ENCODE measurements at places on chromosomes 5 and 9.

DNA sequence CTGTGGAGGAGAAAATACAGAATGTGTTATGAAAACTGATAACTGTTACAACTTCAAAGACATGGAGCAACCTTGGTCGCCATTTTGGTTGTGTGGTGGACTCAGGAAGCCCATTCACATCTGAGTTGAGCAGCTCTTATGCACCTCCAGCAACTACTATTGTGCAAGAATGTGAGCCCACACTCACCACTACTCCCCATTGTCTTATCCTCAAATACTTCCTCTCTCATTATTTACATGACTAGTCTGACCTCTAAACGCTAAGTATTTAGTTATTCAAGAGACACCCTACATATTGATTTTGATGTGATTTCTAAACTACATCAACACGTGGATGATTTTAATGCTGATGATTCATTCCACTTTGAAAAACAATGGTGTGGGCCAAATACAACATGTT, 516.6 kb upstream of the CLINT1 start:
- no peak for DNase-seq

- no peak for DNase-seq
Observed at GRCh38 chr5:172791286-172791685, 20.3 kb upstream of the DUSP1 start.

DNA sequence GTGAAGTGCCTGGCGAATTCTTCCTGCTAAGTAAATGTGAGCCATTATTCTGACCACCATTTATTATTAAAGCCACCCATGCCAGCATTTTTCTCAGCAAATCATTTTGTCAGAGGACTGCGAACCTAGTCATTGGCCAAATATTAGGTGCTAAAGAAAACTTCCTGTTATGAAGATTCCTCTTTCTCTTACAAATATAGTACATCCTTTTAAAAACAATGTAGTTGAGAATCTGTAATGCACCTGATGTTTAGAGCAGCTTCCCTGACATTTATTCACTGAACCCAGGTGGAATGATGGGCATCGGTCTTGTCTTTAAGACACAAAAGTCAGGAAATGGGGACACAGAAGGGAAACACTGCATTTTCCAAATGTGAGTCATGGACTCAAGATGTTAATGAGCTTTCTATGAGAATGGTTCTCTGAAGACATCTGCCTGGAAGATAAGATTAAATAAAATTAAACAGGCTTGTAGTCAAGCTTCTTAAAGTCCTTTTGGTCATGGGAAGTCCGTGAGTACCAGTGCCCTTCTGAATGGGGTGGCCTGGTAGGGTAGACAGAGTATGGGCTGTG, 290.6 kb downstream of the FBXL7 start:
- DNase-seq = no peak

DNA sequence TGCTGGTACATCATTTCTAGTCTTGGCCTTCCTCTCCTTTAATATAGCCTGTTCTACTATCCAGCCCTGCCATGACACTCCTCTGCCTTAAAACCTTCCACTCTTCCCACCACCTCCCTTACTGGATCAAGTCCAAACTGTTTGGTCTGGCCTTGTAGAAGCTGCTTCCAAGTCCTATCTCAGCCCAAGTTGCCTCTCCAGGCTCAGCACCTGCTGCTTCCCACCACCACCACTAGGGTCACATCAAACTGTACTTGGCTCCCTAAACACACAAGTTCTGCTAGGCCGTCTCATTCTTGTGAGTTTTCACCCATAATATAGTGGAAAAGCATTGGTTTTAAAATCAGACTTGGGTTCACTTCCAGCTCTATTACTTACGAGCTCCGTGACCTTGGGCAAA, 1.4 kb downstream of the NDUFA8 start:
- peak; percentile 4 for DNase-seq

DNA sequence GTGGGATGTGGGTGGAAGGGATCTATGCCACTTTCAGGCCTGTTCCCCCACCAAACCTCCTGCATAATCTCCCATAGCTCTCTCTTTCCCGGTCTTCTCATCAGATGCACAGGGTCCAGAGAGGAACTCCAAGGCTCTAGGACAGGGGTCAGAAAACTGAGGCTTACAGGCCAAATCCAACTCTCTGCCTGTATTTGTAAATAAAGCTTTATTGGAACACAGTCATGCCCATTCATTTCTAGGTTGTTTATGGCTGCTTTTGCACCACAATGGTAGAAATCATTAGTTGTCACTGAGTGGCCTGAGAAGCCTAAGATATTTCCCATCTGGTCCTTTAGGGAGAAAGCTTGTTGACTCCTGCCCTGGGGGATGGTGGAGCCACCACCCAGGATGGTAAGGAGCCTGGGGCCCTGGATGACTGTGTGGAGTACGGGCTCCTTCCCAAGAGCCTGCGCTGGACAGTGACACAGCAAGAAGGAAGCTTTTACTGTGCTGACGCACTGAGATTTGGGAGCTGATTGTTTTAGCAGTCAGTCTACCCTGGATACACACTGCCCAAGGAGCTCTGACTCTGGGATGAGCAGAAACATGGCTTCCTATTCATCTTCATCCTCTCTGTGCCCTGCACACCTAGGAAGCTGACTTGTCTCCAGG, 64.0 kb upstream of the RAPGEF1 start:
- no peak for DNase-seq

DNA sequence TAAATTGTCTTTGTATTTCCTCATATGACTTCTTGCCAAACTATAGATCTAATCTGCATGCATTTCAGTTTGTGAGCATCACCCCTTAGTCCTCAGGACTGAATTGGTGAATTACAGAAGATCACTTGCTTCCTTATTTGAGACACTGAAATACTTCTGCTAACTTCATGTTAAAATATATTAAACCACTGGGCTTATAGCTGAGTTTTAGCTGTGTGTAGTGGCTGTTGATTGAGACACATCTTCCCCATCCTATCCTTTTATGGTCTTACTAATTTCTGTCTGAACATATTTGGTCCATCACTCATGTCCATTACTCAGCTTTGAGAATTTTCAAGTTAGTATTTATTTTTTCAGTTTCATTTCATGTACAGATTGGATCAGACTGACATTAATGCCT, 295.9 kb downstream of the PSAT1 start:
- DNase-seq = no peak

- DNase-seq = no peak
Observed at GRCh38 chr9:16347886-16348285, 522.6 kb downstream of the BNC2 start.

DNA sequence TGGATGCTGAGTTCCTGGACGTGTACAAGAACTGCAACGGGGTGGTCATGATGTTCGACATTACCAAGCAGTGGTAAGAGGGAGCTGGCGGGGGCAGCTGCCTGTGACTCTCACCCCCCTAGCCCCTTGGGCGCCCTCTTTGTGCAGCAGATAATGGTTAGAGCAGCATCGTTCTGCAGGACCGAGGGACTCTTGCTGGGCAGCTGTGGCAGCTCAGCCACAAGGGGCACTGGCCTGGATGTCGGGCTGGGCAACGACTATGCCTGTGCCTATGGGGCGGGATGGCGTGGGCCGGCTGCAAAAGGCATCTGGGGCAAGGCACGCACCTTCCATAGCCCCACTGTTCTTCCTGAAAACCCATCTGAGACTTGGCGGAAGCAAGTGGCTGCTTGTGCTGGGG, 12.9 kb upstream of the AJM1 start:
- no peak for DNase-seq

- no peak for DNase-seq
Observed at GRCh38 chr9:126938327-126938726, 23.7 kb downstream of the RALGPS1 start.

DNA sequence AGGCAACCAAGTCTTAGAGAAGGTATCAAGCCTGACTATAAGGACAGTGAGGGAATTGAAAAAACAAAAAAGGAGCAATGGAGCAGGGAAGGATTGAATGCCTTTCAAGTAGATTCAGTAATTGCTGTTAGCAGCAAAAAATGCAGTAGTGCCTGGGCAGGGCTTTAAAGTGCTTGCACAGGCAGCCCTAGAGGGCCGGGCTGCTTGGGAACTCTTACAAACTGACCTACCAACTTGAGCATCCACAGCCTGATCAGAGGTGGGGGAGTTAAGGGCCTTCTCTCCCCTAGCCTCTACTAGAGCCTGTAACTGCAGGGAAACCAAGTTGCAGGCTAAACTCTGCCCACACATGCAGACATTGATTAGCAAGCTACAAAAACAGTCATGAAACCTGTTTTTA, 19.4 kb downstream of the FXN start:
- DNase-seq = no peak

- DNase-seq = no peak
Observed at GRCh38 chr5:77189421-77189820, 21.1 kb upstream of the PDE8B start.

DNA sequence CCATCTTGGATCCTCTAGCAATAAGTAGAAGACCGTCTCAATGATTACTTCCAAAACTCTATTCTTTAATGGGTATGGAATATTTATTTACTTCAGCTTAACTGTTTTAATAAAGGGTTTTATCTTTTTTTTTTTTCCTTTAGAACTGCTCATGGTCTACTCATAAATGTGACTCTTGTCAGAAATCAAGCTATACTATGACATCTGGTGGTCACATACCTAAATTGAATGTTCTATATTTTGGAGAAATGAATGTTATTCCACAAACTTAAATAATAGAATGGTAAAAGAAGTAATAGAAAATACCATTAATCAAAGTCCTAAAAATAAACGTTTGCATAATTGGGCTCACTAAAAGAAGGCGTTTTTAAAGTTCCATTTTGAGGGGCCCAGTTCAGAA, 131.2 kb upstream of the PLCXD3 start:
- DNase-seq = no peak

DNA sequence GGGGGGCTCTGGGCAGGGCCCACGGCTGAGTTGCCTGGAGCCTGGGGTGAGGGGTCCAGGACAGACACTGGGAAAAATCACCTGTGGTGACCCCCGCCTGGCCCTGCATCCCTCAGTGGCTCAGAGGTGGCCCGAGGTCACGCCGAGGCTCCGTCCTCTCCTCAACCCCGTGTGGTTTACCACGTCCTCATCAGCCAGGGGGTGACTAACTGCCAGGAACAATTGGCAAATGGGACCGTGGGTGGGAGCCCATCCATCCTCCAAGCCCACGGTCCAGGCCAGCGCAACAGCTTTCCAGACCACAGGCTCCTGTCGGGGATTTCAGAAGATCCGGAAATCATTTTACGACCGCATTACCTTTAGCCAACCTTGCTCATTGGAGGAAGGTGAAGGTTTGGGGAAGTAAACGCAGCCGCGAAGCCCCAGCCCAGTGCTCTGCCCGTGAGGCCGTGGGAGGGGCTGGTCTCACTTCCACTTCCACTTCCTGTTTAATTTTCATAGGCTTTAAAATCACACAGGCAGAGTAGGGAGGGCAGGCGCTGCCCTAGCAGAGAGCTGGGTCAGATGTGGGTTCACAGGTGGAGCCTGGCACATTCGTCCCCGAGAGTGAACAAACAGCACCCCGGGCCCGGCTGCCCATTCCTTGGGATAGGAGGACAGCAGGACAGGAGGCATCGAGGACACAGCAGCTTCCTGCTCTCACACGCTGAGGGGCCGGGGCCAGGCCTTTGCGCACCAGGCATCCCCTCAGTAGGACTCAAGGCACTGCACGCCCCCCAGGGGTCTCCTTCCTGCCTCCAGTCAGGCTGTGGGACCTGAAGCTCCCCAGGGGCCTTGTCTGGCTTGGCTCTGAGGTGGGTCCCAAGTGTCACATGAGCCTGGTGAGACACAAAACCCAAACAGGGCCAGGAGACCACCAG, 19.8 kb upstream of the SLC9A3 start:
- peak; percentile 23 for DNase-seq
